SJSA1 (cell line): ENCODE measurements at places on chromosomes 4 and X. TPM values are rescaled to one million over a fixed set of nuclear protein-coding genes. Genes with fewer than 3 reads are reported as not detected.

IBSP gene
- 0.19 and 0.21 TPM in 2 replicates for total RNA-seq

DNA sequence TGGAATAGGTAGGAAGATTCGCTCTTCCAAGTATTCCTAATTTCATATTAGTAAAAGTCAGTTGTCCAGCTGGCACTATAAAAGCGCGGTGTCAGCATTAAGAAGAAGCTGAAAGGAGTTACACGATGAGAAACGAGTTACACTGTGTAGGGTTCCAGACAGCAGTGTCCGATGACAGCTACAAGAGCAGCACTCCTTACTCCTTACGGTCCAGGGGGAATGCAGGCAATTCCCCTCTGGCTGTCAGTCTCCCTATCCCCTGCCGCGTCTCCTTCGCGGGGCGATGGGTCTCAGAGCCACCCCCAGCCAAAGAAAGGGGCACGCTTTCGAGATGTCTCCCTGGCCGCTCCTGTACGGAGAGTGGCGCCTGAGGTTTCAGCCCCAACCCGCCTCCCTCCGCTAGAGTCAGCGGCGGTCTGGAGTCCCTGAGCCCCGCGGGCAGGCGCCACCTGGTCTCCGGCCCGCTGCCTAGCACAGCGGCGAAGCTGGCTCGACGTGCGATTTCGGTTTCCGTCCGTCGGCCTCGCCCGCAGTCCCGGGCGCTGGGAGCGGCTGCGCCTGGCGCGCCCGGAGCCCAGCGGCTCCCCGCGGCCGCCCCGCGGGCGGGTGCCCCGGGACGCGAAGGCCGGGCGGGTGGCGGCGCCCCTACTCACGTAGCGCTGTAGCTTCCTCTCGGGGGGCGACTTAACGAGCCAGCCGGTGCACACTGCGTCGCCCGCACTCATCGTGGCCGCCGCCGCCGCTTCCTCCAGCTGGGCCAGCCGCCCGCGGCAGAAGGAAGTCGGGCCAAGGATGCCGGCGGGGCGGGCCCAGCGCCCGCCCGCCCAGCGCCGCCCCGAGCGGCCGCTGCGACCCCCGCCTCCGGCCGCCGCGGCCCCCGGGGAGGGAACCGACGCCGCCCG is at the start of gene GAB3:
TSS of gene GAB3 (minus strand) at position 777 of the 902 bp plus-strand sequence. CDS start at position 725, 52 bp downstream.
- peak; percentile 55 for DNase-seq

DNA sequence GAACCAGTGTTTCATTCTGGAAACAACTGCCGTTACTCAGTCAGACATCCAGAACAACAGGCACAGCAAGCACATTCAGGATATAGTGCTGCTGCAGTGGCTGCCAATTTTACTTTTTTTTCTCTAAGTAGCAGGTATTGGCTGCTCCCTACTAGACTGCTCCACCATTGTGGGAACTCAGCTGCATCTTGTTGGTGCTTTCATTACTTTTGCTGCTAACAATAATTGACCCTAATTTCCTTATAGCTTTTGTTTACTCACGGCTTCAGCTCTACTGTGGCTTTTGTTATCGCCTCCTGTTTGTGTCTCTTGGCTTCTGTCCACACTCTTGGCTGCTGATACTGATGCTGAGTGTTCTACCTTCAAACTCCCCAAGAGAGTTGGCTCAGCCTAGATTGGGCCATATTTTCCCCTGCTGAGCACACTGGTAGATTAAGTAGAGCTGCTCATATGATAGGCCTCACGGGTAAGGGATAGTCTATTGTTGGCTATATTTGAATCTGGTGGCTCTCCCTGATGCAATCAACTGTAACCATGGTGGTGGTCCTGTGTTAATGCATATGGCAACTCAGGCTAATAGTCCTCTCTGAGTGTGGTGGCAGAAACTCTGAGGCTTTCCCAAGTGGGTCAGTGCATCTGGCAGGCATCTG is 44.5 kb upstream of the IL2 start:
- DNase-seq = no peak

GRCh38 chrX:98795636-98796035 is 1614.4 kb downstream of the PCDH19 start:
- no peak for DNase-seq

KCND1 gene
- 0.18 TPM in 1 of 2 replicates, not detected in the other for total RNA-seq

GRCh38 chrX:2418000-2418399 is 82.8 kb downstream of the DHRSX start:
- no peak for DNase-seq

DNA sequence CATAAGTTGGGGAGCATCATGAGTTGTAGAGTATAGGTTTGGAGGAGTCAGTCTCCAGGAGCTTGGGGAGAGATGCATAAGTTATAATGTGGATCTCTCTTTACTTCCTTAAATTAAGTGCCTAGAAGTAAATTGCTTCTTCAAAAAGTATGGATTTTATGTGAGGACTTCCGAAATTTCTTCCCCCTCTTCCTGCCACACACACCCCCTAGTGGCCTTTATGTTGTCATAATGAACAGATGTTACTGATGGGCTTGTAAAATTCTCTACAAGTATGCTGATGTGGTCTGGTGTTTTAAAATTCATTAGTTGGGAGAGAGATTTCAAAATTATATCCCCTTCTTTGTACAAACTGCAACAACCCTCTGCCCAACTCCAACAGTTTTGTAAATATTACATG is 2.3 kb upstream of the METTL14 start:
- DNase-seq = no peak

CT45A2 gene
- total RNA-seq = not detected in 2 replicates

DNA sequence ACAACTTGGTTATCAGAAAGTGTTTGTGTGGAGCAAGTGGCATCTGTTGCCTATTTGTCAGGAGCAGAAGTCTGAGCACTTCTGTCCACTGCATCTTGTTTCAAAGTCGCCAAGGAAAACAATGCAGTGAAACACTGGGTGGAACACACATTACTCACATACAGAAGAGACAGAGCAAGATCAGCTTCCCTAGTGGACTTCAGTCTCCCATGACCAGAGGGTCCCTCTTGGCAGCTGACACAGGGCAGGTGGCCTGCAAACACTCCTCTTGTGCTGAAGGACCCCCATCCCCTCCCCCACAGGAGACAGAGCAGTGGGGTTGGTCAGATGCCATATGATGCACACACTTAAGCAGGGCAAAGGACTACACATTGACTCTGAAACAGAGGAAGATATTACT is 3.6 kb upstream of the BBS12 start:
- no peak for DNase-seq
